Activated naive CD4-positive, alpha-beta T cell treated with Interleukin-2 at 50 U/mL for 16 hours (primary cell): ENCODE measurements at places on chromosomes 12 and 14.

- no peak for DNase-seq
Observed at GRCh38 chr12:115455268-115455681, 771.3 kb upstream of the TBX3 start.

DNA sequence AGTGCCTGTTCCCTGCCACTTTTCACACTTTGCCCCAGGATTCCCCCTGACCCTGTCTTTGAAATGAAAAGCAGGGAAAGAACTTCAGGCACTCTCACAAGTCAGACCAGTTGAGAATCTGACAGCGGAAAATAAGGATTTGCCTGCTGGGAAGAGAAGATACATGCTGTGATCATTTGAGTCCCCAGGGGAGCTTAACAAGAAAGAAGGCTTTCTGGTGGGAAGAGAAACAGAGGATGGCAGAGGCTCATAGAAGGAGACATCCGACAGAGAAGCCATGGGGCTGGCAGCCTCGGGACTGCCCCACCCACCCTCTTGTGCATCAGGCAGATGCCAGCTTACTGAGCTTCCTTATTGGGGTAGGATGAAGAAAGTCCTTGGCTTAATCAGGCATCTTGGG, 11.9 kb downstream of the TTC9 start:
- no peak for DNase-seq

DNA sequence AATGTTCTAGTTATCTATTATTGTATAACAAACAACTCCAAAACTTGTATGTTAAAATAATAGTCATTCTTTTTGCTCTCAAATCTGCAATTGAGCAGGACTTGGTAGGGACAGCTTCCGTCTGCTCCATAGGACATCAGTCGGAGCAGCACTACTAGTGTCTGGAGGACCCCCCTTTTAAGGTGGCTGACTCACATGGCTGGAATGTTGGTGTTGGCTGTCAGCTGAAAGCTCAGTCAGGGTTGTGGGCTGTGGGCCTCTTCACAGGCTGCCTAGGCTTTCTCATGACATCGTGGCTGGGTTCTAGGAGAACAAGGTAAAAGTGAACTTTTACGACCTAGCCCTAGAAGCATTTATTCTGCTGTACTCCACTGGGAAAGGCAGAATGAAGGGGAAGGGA, 160.6 kb downstream of the ANO4 start:
- DNase-seq, result no peak

- DNase-seq, result no peak
Observed at GRCh38 chr12:22821985-22822384, 197.0 kb downstream of the ETNK1 start.

DNA sequence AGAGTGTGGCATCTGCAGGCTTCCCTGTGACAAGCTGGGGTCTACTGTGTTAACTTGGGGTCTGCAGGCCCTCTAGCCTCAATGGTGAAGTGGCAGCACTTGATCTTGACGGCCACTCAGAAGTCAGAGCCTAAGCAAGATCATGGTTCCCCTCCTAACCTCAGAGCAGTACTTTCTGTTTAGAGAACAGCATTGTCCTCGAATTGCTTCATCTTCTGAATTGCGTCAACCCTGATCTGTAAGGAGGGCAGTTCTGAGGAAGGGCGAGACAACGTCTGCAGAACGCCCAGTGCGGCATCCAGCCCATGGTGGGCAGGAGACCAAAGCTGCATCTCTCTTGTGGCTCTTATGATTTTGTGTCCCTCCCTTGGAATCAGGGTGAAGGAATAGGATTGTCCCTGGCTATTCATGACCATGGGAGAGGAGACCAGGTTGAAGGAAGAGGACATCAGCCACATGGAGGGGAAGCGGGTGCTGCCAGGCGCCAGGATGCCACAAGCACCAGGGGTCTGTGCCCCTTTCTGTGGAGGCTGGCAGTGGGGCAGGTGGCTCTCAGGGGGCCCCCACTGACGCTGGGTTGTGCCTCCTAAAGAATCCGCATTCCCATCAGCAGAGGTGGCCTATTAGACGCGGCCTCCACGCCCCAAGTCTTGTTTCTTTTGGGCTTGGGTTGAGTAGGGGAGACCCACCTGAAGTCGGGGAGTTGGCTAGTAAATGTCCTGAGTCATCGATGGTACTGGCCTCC, 2.2 kb downstream of the SERPINA9 start:
- no peak for DNase-seq

- no peak for DNase-seq
Observed at GRCh38 chr12:116453631-116454030, 105.5 kb upstream of the MAP1LC3B2 start.
